ENCODE measurements at places on chromosomes 2 and 18. TPM values are rescaled to one million over a fixed set of nuclear protein-coding genes. Genes with fewer than 3 reads are reported as not detected.

Gene KCNG2
- not detected for total RNA-seq

Gene SPATA3
- total RNA-seq, result not detected

Gene CCDC148
- total RNA-seq, result 2.5 TPM

DNA sequence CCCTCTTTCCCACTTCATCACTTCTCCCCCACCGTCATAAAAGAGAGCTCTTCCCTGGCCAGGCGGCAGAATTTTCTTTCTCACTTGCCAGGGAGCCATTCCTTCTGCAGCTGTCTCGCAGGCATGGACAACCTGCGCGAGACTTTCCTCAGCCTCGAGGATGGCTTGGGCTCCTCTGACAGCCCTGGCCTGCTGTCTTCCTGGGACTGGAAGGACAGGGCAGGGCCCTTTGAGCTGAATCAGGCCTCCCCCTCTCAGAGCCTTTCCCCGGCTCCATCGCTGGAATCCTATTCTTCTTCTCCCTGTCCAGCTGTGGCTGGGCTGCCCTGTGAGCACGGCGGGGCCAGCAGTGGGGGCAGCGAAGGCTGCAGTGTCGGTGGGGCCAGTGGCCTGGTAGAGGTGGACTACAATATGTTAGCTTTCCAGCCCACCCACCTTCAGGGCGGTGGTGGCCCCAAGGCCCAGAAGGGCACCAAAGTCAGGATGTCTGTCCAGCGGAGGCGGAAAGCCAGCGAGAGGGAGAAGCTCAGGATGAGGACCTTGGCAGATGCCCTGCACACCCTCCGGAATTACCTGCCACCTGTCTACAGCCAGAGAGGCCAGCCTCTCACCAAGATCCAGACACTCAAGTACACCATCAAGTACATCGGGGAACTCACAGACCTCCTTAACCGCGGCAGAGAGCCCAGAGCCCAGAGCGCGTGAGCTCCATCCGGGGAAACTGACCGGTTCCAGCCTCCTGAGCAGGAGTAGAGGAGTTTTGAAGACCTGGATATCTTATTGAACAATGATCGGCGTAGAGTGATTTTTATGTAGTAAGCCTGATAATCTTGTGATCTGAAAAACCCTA is at the start of gene MSGN1:
MSGN1 (plus strand) TSS at position 65 of the 850 bp plus-strand sequence; CDS start at position 124, 59 bp downstream.
- H3K27ac ChIP-seq, result no peak within 1 kb of the TSS
- no peaks in the 10 kb centered on the region for H3K36me3 ChIP-seq
- peaks cover 7% of the 10 kb centered on the region for H3K4me1 ChIP-seq
- no peaks in the 10 kb centered on the region for H3K27me3 ChIP-seq

- no peak overlapping the region for H3K27ac ChIP-seq
- no peaks in the 10 kb centered on the region for H3K4me1 ChIP-seq
- H3K36me3 ChIP-seq, result no peaks in the 10 kb centered on the region
- H3K27me3 ChIP-seq, result no peaks in the 10 kb centered on the region
These were observed 231.0 kb downstream of the DCC start for GRCh38 chr18:52570975-52571374.

GRCh38 chr18:5574843-5575242 is 31.0 kb upstream of the EPB41L3 start:
- no peaks in the 10 kb centered on the region for H3K36me3 ChIP-seq
- no peak overlapping the region for H3K27ac ChIP-seq
- H3K27me3 ChIP-seq, result no peaks in the 10 kb centered on the region
- H3K4me1 ChIP-seq, result no peaks in the 10 kb centered on the region

- no peaks in the 10 kb centered on the region for H3K27me3 ChIP-seq
- H3K4me1 ChIP-seq, result no peaks in the 10 kb centered on the region
- H3K4me3 ChIP-seq, result no peak overlapping the region
- H3K27ac ChIP-seq, result no peak overlapping the region
- no peaks in the 10 kb centered on the region for H3K36me3 ChIP-seq
- DNase-seq, result no peak
These were observed 26.1 kb upstream of the ALKAL2 start for GRCh38 chr2:313991-314390.

DNA sequence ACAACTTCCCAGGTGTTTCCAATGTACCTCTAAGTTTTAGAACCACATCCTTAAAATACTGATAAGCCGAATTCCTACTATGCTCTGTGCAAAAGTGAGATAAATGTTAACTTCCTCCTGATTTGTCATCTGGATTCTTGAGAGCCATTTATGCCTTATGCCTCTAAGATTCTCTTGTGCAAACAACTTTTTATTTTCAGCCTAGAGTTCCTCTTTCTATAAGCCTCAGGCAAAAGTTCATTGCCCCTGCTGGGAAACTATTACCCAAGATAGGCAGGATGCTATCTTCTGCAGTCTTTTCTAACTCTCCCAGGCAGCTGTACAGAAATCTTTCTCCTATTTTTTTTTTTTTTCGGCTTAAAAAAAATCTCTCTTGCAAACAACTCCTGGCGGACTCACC is 216.1 kb downstream of the KCNJ3 start:
- no peak overlapping the region for H3K4me3 ChIP-seq
- no peaks in the 10 kb centered on the region for H3K4me1 ChIP-seq
- H3K27ac ChIP-seq, result no peak overlapping the region
- DNase-seq, result no peak
- no peaks in the 10 kb centered on the region for H3K27me3 ChIP-seq

DNA sequence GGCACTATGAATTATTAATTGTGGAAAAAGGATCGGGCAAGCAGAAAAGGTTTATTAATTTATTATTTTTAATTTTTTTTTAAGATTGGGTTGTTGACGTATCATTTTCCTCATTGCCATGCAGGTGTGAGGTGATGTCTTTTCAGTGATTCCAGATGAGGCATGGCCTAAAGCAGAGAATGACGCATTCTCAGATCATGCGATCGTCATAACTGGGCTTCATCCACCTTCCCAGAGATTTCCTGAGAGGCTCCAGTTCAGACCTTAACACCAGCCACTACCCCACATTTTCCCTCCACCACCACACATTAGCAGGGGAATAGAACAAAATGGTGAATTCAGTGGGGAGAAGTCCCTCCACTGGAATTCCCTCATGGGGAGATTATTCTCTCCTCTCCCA is 518.4 kb upstream of the SPHKAP start:
- no peak overlapping the region for H3K27ac ChIP-seq
- H3K4me3 ChIP-seq, result no peak overlapping the region
- H3K4me1 ChIP-seq, result no peaks in the 10 kb centered on the region
- H3K27me3 ChIP-seq, result no peaks in the 10 kb centered on the region
- DNase-seq, result no peak

GRCh38 chr2:39736640-39737039 is 42.4 kb downstream of the THUMPD2 start:
- DNase-seq, result no peak
- no peak overlapping the region for H3K27ac ChIP-seq
- H3K36me3 ChIP-seq, result peaks cover 95% of the 10 kb centered on the region
- no peaks in the 10 kb centered on the region for H3K27me3 ChIP-seq

DNA sequence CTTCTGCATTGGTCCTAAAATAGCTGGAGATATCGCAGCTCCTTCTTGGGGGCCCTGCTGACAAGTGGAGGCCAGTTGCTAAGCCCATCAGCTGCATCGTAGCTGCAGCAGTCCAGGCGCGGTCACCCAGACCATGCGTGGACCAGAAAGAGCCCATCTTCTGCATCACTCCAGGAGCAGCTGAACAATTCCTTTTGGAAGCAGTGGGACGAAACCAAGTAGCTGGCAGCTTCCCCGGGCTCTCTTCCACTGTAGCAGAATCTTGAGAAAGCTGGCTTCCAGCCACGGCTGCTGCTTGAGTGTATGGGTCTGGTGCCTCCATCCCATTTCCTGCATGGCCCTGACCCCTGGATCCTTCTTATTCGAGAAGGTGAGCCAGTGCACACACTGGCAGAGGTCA is 22.2 kb upstream of the CAB39 start:
- no peaks in the 10 kb centered on the region for H3K27me3 ChIP-seq
- H3K36me3 ChIP-seq, result no peaks in the 10 kb centered on the region
- no peaks in the 10 kb centered on the region for H3K4me1 ChIP-seq

All from tibial nerve (tissue), 4 donors.